ENCODE measurements at places on chromosomes 6 and 20. TPM values are rescaled to one million over a fixed set of nuclear protein-coding genes. Genes with fewer than 3 reads are reported as not detected.

The POU5F1 gene
- 0.37 TPM for total RNA-seq

The CCM2L gene
- total RNA-seq, result 41.6 TPM

The C6orf163 gene
- total RNA-seq, result 1.7 TPM

The ZBTB46 gene
- total RNA-seq, result 13.3 TPM

The COL11A2 gene
- total RNA-seq, result 0.60 TPM

The ACTL10 gene
- total RNA-seq, result 1.9 TPM

The FNDC1 gene
- 0.28 TPM for total RNA-seq

The TFAP2A gene
- not detected for total RNA-seq

The RGS17 gene
- 7.4 TPM for total RNA-seq

The TP53TG5 gene
- not detected for total RNA-seq

The CENPW gene
- total RNA-seq, result not detected

The GPLD1 gene
- 4.3 TPM for total RNA-seq

The SMLR1 gene
- total RNA-seq, result not detected

The MTCH1 gene
- 227 TPM for total RNA-seq

The REM1 gene
- total RNA-seq, result not detected

The PAK5 gene
- total RNA-seq, result not detected

The VIP gene
- 0.31 TPM for total RNA-seq

The SEMG1 gene
- not detected for total RNA-seq

The LPA gene
- total RNA-seq, result not detected

The CTCFL gene
- total RNA-seq, result not detected

The PRKN gene
- 44.8 TPM for total RNA-seq

The HTR1E gene
- not detected for total RNA-seq

The DYNLT2 gene
- 0.94 TPM for total RNA-seq

The FOXF2 gene
- 1.1 TPM for total RNA-seq

The EPHA7 gene
- not detected for total RNA-seq

The DLK2 gene
- total RNA-seq, result not detected
